ENCODE measurements at places on chromosomes 2 and 18. TPM values are rescaled to one million over a fixed set of nuclear protein-coding genes. Genes with fewer than 3 reads are reported as not detected.

DNA sequence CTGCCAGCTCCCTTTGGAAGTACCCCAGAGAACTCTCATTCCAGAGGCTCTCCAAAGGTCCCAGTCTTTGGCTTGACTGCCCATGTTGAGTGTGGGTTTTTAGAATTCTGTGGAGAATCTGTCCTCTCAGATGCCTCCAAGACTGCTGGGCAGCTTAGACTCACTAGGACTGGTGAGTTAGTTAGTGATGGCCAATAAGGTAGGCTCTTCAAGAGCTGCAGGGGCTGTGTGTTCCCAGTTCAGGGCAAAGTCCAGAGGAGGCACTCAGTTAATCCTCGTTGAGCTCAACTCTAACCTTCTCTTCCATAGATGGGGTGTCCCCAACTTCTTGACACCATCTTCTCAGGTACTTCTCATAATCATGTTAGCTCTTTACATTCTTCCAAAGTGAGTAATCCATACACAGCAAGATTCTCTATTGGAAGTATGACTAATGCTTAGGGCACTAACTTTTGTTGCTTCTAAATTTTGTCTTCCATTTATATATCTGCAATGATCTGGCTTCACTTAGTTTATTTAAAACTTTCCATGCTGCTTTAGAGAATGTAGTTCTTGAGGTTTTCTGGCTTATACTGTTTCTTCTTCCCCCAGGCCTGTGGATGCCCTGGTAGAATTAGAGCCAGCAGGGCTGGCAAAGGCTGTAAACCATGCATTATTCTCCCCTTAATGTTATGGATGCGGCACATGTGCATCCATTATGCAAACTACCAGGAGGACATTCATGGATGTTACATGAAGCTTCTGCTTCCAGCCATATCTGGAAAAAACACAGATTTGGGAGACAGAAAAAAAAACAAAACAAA, 88.9 kb downstream of the POLE4 start:
- no peak for DNase-seq

DNA sequence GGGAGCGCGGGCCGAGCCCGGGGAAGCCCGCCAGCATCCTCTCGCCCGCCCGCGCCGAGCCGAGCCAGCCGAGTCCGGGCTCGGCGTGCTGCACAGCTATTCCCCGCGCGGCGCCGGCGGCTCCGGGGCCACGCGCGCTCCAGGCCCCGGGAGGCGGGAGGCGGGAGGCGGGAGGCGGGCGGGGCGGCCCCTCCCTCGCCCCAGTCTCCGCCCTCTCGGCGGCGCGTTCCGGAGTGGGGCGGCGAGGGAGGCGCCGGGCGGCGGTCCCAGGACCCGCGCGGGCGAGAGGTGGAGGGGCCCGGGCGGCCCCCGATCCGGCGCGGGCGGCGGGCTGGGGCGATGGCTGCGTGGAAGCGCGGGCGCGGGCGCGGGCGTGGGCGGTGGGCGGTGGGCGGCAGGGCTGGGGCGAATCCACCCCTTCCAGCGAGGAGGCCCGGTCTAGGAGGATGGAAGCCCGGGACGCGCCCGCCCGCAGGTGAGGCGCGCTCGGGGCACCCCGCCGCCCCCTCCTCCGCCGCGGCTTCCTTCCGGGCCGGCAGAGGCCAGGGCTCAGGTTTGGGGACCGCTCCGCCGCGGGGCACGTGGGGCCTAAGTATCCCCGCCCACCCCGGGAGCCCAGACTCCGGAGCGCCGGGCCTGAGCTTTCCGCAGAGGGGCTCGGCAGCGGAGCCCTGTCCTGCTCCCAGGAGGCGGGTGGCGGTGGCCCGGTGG, at the start of gene ADCY3:
Gene ADCY3, minus strand, starts transcription at position 140 of the 711 bp plus-strand sequence. CDS start 1,250 bp downstream, outside the sequence.
- no peak for DNase-seq

DNA sequence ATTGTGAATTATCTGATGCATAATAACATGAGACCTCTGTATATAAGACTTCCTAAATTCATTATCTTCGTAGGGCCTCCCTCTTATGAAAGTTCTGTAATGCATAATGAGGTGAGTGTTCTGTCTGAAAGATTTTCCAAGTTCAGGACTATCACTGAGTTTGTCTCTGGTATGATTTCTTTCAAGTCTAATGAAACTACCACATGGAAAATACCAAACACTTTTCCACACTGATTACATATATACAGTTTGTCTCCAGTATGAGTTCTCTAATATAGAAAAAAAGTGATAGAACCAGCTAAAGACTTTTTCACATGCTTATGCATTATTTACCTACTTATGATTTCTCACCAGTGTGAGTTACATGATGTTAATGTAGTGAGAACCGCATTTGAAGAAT, 34.7 kb downstream of the CTNNA2 start:
- DNase-seq: no peak

DNA sequence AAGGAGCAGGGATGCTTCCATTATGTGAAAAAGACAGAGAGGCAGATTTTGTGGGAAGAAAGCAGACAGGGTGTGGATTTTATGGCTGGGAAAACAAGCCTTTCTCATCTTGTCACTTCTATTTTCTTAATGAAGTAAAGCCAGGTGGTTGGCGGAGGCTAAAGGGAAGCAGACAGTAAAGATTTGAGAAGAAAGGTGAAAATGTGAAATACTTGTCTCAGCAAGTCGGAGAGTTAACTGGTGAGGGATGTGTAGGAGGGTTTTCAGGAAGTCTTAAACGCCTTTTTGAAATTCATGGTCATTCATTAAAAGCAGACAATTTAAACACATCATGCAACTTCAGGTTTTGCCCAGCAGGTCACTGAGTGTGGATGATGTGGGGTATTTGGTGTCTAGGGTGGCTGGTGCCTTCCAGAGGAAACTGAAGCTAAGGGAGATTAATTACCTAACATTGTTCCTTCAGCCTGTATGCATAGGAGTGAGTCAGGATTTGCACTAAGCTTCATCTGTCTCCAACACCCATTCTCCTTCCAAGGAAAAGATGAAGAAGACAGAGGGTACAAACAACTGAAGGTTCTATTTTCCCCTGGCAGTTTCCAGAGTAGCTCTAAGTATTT, 20.7 kb downstream of the SLC14A2 start:
- DNase-seq: no peak

GRCh38 chr2:190043441-190043840, 19.1 kb downstream of the MSTN start:
- DNase-seq: no peak

DNA sequence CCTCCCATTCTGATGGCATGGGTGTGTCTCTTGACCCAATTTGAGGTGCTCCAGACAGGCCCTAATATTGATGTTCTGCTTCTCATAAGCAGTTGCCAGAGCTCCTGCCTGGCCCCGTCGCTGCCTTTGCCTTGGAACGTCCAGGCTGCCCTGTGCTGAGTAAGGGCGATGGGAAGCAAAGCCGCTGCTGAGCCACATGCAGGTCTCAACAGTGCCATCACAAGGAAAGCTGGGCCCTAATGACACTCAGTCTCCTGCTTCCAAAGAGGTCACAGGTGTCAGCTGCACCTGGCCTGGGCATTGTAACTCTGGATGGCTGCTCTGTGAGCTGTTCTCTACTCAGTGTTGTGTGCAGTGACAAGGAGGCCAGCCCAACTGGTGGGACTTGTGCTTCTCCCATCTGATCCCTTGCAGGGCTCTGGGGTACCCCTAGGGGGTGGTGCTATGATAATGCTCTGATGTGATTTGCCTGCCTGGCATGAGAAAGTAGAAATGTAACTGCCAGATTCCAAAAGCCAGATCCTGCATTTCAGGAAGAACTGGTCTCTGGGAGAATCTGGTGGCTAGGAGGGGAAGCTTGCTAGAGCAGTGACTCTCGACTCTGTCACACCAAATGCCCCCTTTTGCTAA, 8.7 kb downstream of the TTC39C start:
- no peak for DNase-seq

GRCh38 chr2:30666266-30666874, 140.9 kb downstream of the CAPN13 start:
- no peak for DNase-seq

GRCh38 chr2:186058614-186059013, 320.0 kb downstream of the FSIP2 start:
- no peak for DNase-seq

SERPINB2 gene
- total RNA-seq: not detected

NCKAP5 gene
- 4.4 TPM for total RNA-seq

TAF4B gene
- total RNA-seq: 0.09 TPM

Data from right lobe of liver (tissue), 6 donors.